ENCODE measurements at places on chromosomes 5 and 9.

- no peak for DNase-seq
These were observed 41.4 kb upstream of the IL7R start for GRCh38 chr5:35815089-35815936.

DNA sequence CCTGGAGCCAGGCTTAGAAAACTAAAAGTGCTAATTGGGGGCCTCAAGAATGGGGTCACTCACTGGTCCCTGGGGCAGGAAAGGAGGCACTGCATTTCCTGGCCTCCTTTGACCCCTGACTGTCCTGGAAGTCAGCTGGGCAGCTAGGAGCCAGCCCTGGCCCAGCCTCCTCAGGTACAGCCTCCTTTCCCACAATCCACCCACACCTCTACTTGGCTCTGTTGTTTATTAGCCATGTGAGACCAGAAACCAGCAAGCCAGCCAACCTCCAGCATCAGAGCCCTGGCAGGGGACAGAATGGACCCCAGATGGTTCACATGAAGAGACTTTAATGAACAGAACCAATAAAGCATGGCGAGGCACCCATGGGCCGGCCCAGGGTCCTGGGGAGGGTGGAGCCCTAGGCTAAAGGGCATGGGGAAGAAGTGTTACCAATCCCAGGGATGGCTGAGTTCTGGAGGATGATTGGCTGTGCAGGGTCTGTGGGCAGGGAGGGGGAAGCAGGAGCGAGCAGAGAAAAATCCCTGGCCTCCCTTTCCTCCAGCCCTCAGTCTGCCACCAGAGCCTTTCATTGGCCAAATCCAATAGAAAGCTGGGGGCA is 55.3 kb upstream of the ANGPTL2 start:
- no peak for DNase-seq

- DNase-seq: no peak
These were observed 200.2 kb downstream of the DAB2IP start for GRCh38 chr9:121851641-121852091.

GRCh38 chr5:127739807-127740384 is 36.7 kb downstream of the CCDC192 start:
- DNase-seq: no peak

DNA sequence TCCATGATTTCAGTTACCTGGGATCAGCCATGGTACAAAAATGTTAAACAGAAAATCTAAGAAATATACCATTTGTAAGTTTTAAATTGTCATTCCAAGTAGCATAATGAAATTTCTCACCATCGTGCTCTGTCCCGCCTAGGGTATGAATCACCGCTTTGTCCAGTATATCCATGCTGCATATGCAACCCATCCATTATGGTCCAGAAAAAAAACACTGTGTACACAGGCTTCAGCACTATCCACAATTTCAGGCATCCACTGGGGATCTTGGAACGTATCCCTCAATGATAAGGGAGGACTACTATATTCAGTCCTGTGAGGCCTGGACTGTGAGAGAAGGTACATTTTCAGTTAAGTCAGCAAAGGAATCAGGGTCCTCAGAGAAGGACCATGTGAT is 37.6 kb upstream of the HNRNPA0 start:
- DNase-seq: no peak

- no peak for DNase-seq
These were observed 215.0 kb downstream of the FSTL4 start for GRCh38 chr5:133397348-133397747.

GRCh38 chr9:136614372-136614922 is 48.3 kb upstream of the EGFL7 start:
- DNase-seq: no peak

DNA sequence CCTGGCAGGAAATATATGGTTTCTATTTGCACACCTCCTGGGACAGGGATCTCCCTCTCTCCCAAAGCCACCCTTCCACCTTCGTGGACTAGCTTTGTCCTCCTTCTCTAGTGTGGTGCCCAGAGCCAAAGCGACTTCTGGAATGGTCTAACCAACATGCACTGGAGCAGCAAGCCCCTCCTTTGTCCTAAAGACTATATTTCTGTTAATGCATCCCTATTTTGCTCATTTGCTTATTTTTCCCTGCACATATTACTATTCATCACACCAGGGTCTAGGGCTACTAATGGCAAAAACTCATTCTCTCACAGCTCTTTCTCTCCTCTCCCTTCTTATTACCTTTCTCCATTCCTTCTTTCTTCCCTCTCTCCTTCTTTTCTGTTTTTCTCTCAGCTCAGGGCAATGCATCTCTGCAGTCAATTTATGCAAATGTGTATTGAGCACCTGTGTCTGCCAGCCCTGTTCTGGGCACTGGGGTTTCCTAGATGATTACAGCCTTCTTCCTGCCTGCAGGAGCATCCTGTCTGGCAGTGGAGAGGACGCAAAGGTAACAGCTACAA is 2.8 kb upstream of the NEURL1B start:
- DNase-seq: no peak
